ENCODE measurements at places on chromosomes 1 and 21.

DNA sequence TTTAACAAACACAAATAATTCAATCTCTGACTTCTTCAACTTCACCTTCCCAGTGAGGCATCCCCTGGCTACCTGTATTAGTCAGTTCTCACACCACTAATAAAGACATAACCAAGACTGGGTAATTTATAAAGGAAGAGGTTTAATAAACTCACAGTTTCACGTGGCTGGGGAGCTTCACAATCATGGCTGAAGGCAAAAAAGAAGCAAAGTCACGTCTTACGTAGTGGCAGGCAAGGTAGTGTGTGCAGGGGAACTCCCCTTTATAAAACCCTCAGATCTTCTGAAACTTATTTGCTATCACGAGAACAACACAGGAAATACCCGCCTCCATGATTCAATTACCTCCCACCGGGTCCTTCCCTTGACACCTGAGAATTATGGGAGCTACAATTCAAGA lies 478.5 kb downstream of the ADGRL2 start:
- DNase-seq: no peak

GRCh38 chr21:15051644-15052458 lies 12.9 kb downstream of the NRIP1 start:
- no peak for DNase-seq

DNA sequence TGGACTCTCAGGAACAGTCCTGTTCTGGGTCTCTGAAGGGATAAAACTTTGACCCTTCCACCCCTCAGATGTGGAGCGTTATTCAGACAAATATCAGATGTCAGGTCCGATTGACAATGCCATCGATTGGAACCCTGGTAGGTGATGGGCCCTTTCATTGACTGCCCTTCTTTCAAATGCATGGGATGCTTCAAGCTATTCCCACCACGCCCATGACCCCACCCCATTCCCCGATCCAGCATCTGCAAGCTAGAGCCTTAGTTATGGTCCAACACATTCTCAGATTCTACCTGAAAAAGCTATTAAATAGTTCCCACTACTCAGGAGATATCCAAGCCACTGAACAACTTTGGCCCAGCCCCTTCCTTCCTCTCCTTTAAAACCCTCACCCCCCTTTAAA lies 12.5 kb downstream of the POLR3GL start:
- DNase-seq: no peak

DNA sequence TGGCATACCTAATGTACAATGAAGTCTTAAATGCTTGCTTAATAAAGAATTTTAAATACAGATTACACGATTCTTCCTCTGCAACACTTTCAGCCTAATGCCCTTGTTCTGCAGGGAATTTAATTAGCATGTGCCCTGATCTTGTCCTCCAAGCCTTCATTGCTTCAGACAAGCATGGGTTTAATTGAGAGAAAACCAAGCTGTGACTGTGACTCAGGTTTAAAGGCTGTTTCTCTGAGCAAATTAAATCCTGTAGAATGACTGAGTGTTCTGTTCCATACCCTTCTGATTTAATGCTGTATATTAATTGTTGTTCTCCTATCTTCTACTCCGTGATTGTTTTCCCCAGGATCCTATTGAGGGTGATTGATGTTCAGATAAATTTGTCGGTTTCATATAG lies 269.0 kb upstream of the PRMT6 start:
- no peak for DNase-seq

DNA sequence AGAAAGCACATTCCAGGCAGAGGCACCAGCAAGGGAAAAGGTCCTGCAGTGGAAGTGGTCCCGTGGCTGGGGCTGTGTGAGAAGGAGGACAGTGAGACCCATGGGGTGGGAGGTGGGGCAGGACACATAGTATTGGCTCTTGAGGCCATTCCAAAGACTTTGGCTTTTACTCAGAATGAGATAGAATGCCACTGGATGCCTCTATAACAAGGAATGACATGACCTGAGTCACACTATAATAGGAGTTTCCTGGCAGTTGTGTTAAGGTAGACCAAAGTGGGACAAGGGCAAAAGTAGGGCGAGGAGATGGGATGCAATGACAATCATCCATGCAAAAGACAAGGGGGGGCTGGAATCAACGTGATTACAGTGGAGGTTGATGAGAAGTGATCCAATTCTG lies 24.7 kb upstream of the LAMC2 start:
- no peak for DNase-seq

- no peak for DNase-seq
Measured at GRCh38 chr1:211711315-211711705, 35.9 kb upstream of the NEK2 start.

DNA sequence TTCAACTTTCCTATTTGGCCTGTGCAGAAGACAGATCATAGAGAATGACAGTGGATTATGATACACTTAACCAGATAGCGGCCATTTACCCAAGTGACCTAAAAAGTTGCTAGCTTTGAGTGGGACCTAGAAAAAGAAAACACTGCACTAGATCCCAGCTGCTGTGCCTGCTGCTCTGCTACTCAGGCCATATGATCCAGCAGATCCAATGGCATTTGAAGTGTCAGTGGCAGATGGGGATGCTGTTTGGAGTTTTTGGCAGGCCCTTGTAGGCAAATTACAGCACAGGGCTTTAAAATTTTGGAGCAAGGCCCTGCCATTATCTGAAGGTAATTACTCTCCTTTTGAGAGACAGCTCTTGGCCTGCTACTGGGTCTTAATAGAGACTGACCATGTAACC lies 74.0 kb upstream of the KCNE2 start:
- DNase-seq: no peak

DNA sequence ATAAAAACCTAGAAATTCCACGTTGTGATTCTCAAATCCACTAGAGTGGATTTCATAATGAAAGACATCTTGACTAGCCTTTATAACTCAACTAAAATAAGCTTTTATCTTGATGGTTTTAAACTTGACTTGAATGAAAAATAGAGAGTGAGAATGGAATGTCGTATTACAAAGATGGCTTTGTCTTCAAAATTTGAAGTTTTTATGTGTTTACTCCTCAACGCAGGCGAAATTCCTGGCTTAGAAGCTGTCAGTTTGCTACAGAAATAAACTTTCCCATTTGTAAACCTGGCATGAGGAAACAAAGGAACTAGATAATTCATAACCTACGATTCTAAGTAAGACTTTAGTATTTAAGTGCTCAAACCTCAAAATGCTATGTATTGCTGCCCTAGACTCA lies 90.0 kb upstream of the KRTAP19-8 start:
- DNase-seq: no peak

DNA sequence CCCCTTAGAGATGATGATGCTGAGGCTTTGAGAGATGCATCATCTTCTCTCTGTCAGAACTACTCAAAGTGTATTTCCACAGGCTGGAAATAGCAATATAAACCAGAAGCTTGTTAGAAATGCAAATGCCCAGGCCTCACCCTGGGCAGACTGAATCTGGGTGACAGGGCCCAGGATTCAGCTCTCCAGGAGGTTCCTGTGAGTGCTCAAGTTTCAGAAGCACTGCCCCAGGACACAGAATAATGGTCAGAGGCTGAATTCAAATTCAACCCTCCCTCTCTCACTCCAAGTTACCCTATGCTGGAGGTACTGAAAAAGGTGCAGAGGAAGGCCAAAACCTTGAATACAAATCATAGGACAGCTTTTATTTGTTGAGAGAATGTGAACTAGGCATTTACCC lies 98.5 kb upstream of the NGF start:
- no peak for DNase-seq

- DNase-seq: no peak
Measured at GRCh38 chr1:21936366-21937031, 611 bp downstream of the HSPG2 start.

GRCh38 chr1:244654108-244655038 lies 1.4 kb downstream of the DESI2 start:
- DNase-seq: peak; percentile 41

DNA sequence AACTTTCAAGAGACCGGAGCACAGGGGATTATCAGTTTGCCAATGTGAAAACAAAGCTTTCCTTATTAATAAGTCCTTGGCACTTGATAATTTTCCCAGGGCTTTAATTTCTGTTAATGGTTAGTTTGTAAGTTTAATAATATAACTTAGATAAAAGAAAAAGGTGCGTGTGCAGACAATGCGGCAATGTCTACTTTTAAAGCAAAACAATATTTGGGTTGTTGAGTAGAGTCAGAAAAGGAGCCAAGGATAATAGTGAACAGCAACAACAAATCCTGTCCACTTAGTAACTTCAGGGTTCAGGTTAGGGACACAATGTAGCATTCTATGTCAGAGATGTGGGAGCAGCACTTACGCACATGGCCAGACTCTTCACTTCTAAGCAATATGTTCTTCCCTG lies 469.6 kb upstream of the NFIA start:
- DNase-seq: no peak

DNA sequence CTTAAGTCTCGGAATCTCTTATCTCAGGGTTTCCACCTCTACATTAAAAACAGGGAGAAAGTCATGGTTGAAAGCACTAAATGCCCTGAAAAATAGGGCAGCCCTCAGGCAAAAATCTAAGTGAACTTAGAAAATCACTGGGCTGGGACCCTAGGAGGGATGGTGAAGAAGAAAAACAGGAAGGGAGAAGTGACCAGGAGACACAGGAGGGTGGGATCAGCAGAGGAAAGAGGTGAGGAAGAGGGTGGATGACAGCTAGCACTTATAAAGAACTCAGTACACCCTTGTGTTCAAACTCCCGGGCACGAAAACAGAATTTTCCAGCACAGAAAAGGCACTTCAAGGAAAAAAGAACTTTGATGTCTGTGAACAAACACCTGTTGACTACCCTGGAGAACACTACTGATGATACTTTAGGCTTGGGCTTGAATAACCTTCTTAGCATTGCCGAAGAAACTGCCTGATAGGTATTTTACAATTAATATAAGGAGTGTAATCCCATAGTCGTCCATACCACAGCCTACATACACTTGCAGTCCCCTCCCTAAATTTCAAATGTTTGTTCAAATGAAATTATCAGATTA lies 2.0 kb downstream of the CHML start:
- no peak for DNase-seq

DNA sequence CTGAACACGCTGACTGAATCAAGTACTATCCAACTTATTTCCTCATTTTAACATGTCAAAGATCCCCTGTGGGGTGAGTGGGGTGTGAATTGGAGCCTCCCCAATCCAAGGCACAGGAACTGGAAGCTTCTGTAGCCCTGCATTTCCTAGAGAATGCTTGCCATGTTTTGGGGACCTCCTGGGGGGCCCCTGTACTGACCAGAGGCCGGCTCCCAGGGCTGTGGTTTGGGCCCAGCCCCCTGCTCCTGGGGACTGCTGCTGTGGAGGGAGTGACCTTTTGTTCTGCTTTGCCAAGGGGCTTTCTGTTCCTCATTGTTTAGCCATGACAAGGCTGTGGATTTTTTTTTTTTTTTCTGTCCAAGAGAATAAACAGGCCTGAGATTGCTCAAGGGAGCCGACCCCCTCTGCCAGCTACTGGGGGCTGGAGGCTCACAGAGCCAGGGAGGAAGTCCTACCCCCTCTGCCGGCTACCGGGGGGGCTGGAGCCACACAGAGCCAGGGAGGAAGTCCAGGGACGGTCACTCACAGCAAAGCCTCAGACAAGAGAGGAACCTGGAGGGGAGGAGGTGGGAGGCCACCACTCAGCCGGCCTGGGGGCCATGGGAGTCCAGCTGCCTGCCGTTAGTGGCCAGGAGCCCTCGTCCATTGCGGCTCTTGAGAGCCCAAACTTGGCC lies 17.4 kb downstream of the TNFRSF1B start:
- peak; percentile 71 for DNase-seq

GRCh38 chr1:119080586-119080985 lies 59.9 kb downstream of the WARS2 start:
- DNase-seq: peak; percentile 64

GRCh38 chr21:42101246-42101645 lies 30.1 kb downstream of the UMODL1 start:
- no peak for DNase-seq

GRCh38 chr1:106651028-106651762 lies 405.3 kb upstream of the PRMT6 start:
- peak; percentile 5 for DNase-seq

DNA sequence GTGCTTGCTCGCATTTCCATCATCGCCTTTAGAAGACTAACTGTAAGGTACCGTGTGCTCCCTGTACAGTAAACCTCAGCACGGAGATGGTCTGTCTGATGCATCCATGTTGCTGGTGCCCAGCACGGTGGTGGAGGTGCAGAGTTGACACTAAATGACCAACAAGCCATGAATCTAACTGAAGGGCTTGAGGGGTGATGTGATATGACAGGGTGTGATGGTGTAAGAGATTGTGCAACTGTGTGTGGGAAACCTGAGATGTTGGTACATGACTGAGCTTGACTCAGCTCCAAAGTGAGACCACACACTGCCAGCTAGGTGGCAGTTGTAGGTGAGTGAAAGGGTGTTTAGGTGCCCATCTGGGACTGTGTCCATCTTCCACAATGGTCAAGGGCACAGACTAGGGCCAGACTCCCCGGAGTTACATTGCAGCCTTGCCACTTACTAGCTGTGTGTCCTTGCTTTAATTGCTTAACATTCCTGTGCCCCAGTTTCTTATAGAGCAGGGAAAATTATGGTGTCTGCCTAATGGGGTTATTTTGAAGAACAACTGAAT lies 21.4 kb downstream of the SLC2A1 start:
- peak; percentile 89 for DNase-seq

- no peak for DNase-seq
Measured at GRCh38 chr1:212918824-212919223, 31.5 kb upstream of the VASH2 start.
